ENCODE measurements at places on chromosomes 3 and 15.

DNA sequence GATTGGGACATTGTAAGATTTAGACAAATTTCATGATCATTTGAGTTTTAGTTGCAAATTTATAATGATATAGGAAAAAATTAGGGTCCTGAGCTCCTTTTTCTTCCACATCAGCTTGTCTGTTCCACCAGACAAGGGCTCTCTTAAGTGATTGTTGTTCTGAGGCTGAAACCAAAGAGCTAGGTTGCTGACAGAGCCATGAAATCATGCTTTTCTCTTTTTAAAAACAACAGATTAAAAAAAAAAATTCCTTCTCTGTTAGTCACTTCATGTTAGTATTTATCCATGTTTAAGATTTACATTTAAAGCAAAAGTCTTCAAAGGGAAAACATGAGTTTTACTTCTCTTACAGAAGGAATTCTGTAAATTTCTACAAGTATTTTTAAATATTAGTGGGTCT is 56.8 kb downstream of the ATP2C1 start:
- no peak for DNase-seq

DNA sequence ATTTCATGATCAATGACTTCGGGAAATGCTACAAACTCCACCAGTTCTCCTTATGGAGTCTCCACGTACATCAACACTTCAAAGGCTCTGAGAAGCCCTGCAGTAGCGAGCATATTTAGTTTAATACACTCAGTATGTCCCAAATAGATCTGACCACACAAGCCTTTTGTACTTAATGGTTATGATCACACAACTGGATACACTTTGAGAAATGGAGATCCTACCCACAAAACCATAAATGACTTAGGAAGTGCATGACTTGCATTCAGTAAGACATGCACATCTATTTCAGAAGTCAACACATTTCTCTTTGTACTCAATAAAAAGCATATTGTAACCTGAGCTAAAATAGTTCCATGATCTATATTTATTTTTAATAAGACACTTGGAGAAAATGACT is 103.6 kb upstream of the SPATA12 start:
- no peak for DNase-seq

DNA sequence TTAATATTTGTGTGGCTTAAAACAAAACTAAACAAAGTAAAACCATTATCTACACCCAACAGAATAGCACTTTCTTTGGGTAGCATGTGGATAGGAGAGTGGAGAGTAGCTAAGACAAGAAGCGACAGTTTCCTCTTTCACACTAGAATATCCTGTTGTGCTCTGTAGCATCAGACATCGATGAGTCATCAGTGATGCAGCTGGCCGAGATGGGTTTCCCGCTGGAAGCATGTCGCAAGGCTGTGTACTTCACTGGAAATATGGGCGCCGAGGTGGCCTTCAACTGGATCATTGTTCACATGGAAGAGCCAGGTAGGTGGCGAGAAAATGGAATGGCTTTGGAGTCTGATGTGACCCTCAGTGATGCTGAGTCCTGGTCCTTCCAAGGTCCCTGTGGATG is 108.1 kb downstream of the USP13 start:
- peak; percentile 33 for DNase-seq

DNA sequence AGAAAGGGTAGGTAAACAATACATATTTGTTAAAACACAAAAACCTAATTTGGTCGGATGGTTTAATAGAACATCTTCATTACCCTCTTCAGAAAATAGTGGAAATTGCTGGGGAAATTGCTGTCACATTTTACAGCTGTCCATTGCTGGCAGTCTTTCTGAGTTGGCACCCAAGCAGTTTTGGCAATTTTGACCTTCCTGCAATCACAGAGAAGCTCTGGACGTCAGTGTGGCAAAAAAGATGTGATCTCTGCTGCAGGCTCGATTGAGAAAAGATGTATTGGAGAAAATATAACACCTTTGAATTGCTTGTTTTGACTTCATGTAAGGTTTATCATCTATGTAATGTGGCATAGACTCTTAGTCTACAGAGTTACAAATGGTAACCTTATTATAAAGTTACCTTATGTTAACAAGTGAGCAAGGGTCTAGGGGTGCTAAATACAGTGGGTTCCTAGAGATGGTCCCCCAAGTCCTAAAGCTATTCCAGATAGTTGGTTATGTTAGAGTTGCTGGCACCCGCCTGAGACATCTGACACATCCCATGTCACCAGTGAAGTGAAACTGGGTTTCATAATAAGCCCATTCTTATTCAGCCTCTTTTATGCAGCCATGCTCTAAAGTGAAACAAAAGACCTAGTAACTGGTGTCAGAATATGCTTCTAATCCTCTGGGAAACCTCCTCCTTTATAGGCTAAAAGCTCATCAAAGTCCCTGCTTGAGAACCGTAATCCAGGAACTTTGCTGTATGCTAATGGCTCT is 14.0 kb downstream of the UBE2E1 start:
- no peak for DNase-seq

DNA sequence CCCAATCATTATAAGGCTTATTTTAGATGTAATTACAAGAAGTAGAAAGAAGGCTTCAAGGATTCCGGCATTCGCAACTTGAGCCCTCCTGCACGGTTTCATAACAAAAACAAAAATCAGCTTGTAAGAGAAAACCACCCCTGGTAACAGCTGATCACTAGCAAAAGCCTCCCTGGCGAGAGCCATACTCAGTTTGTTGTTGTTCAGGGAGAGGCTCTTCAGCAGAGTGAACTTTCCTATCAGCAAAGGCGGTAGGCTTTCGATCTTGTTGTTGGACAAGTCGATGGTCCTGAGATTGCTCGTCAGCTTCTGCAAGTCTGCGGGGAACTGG is 710 bp downstream of the LRRC57 start:
- no peak for DNase-seq

DNA sequence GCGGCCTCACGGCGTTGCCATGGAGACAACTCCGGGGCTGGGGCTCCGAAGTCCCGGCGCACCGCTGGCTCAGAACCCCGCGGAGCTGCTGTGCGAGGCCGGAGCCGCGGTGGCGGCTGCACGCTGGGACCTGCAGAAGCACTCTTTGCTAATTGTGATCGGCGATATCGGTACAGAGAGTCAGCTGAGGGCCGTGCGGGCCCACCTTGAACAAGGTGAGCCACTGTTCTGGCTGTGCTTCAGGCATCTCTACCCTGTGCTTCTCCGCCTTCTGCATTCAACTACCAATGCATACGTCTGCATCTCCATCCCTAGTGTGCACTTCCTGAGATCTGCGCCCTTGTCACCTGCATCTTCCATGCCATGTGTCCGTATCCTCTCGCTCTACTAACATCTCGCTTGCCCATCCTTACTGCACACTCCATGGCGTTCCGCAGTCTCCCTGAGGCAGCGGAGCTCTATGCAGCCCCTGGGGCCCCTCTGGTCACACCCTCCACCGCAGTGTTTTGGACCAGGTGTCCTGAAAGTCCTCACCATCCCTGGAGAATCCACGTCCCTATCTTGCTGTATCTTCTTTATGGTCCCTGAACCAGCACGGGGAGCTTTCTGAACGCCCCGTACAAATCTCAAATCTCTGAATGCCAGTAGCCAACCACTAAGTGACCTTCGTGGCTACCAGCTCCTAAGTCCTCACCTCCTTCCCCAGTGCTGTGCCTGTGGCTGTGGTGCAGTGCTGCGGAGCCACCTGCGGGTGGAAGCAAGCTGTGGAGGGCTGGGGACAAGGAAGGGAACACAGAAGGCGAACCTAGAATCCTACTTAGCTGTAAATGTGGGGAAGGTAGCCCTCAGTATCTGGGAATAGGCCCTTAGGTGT is 6.2 kb upstream of the MAP1A start:
- peak; percentile 52 for DNase-seq

DNA sequence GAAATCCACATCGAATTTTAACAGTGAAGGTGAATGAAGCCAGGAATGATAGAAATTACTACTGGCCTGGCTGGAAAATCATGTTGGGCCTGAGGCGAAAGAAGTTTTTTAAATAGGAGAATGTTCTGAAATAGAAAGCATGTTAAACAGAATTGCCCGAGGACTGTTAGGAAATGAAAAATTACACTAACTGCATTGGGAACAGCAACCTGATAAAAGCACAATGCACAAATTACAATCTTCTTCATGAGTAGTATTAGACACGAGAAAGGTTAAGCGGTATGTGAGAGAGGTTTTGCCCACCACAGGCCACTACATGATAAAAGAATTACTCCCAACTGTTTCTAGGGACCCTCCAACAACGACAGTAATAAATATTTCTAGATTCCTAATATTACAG is 18.9 kb downstream of the GBE1 start:
- no peak for DNase-seq

DNA sequence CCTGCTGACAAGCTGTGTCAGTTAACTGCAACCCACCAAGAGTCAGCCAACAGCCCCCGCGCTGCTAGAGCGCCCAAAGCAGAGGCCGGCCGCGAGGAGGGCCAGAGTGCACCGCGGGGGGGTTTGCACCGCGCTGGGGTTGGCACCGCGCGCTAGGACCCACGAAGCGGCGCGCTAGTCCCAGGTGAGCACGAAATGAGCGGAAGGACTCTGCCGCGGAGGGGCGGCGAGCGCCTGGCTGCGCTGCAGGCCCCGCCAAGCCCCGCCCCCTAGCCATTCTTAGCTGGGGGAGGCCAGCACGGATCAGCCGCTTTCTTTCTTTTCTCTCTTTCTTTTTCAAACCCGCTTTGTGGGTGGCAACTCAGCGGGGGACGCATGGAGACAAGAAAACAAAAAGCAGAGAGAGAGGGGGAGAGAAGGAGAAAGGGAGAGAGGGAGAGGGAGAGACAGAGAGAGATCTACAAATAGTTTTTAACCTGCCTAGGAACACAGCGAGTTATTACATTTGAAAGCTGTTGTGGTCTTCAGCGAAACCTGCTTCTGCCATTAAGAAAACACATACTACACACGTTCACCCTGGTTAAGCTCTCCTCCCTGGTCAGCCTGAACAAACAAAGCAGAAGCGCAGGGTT is 6.9 kb upstream of the FOXB1 start:
- no peak for DNase-seq

- no peak for DNase-seq
Measured at GRCh38 chr15:51093488-51093838, 1.2 kb downstream of the TNFAIP8L3 start.

- no peak for DNase-seq
Measured at GRCh38 chr3:72659596-72659995, 188.6 kb downstream of the SHQ1 start.

DNA sequence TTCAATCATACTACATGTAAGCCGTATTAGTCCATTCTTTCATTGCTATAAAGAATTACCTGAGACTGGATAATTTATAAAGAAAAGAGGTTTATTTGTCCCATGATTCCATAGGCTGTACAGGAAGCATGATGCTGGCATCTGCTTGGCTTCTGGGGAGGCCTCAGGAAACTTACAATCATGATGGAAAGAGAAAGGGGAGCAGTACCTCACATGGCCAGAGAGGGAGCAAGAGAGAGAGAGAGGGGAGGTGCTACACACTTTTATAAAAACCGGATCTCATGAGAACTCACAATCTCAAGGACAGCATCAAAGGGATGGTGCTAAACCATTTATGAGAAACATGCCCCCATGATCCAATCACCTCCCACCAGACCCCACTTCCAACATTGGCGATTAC is 14.3 kb upstream of the CLASP2 start:
- peak; percentile 37 for DNase-seq

- no peak for DNase-seq
Measured at GRCh38 chr3:39180183-39180545, 12.2 kb downstream of the XIRP1 start.

DNA sequence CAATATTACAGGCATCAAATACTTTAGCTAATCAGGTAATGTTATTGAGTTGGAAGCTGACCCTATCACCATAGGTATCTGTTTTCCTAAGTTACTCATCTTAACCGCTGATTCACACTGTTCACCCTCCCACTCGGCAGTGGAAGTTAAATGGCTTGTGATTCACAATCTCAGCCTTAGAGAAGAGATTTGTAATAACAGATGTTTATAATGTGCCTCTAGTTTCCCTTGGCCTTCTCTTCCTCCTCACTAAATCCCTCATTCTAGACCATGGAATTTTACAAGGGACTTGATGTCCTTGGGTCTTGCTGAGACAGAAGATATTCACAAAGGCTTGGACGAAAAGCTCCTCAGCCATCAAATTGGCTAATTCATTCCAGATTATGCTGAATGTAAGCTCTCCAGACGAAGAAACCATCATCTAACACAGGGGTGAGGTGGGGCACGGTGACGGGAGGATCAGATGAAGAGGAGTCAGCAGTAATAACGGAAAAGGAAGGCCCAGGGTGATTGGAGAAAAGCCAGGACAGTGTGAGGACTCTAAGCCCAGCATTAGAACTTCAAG is 931.7 kb downstream of the MCTP2 start:
- DNase-seq: no peak

DNA sequence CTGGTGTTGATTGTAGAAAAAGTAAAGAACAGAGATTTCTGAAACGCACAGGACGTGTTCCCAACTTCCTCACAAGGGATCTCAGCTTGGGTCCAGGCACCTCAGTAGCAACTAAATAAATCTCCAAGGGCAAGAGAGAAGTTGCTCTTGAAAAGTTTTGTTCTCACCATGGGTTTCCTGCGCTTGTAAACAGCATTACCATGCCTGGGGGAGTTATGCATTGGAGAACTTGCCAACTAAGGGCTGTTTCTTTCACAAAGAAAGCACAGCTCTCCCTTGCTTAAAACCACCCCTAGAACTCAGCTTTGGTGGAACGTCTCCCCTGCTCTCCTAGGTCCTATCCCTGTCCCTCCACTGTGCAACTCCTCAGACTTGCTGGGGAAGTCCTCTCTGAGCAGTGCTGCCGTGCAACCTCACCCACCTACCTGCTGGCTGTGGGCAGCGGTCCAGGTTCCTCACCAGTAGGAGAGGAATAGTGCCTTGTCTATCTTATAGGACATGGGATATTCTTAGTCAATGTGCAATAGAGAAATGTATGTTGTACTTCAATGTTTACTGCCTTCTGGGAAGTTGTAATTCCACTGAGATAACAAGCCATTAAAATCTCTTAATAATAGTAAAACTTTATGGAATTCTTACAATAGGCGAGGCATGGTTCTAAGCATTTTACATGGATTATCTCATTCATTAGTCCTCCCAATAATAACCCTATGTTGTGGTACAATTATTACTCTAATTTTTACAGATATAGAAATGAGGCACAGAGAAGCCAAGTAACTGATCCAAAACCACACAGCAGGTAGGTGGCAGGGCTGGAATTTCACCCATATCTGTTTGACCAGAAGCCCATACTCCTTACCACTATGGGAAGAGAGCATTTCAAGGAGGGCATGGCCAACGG is 51.5 kb downstream of the UMPS start:
- no peak for DNase-seq

- no peak for DNase-seq
Measured at GRCh38 chr3:10968401-10968800, 24.1 kb upstream of the SLC6A1 start.

DNA sequence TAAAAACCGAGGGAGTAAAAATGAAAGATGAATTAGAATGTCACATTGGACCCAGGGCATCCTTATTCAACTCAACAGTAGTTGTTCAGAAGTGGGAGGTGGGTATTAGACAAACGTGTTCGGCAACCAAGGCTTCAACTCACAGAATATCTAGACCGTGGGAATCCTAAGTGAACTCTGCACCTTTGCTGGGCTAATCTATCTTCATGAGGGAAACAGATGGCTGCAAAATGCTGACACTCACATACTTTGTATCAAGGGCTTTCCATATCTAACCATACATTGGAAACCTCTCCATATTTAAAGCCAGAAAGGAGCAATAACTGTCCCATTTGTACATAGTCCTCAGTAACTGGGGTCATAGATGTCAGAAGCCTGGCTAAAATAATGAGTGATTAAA is 20.9 kb downstream of the PLSCR1 start:
- no peak for DNase-seq

All from A549 (cell line).